DMS79 (cell line): ENCODE measurements at places on chromosomes 13 and 19.

GRCh38 chr19:29927944-29928625 is 14.0 kb upstream of the URI1 start:
- no peak for DNase-seq

DNA sequence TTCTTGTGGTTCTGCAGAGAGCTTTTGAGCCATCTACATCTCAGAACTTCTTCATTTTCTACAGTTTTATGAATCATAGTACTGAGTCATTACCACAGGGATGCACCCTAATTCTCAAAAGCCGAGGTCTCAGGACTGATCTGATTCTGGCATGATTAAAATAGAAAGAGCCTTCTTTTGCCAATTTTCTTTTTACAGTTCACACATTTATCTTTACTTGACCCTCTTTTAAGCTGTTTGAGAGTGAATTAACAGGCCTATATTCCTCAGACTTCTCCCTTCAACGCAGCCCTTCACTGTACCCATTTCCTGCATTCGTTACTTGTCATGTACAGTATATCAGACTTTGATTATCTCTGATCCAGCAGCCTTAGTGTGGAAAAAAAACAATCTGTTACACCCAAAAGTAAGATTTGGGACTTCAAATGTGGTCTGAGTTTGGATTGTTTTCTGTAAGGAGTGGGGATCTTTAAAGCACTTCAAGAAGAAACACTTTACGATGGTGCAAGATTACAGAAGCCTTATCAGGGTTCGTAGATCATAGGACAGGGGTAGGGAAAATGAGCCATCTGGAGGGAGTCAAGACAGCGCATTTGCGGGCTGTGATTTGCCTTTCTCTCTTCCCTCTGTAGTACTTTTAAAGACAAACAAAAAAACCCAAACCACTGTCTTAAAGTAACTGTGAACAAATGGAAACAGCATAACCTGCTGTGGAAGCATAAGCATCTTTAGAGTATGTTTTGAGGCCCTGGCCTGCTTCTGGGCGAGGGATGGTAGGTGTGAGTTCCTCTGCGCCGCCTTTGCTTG is 15.3 kb upstream of the GPR183 start:
- no peak for DNase-seq

GRCh38 chr19:30659638-30660037 is 287.5 kb downstream of the ZNF536 start:
- no peak for DNase-seq

- no peak for DNase-seq
These were observed 727.1 kb upstream of the KLHL1 start for GRCh38 chr13:70835371-70835770.

DNA sequence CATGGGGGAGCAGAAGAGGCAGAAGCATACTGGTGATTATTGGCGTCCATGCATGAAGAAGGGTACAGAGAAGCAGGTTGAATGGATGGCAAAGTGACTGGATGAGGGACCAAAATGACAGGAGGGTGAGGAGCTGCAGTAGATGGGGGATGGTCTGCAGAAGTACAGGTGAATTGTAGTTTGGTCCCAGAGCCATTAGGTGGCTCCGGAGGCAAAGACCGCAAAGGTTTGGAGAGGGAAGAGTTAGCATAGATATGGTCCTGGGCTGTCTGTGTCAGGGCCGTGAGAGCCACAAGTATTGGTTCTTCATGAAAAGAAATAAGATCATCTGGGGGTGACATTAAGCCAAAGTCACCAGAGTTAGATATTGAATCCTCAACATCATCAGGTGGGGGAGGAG is 59.0 kb upstream of the ZNF726 start:
- DNase-seq = no peak

- no peak for DNase-seq
These were observed 2210.2 kb upstream of the PCDH20 start for GRCh38 chr13:63625869-63626268.

DNA sequence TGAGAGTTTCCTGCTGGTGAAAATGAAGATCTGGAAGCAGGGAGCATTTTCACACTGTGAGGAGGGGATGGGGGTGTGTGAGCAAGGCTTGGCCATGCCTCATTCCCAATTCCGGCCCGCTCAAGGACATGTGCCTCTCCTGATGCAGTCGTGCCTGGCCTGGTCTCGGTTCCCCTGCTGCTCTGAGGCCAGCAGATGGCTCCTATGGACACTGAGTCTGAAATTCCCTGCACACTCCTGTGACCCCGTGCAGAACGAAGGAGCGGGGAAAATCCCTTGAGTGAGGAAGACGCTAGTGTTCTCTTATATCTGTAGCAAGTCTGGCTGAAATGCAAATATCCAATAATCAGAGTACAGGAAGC is 363 bp upstream of the ZNF763 start:
- DNase-seq = no peak

DNA sequence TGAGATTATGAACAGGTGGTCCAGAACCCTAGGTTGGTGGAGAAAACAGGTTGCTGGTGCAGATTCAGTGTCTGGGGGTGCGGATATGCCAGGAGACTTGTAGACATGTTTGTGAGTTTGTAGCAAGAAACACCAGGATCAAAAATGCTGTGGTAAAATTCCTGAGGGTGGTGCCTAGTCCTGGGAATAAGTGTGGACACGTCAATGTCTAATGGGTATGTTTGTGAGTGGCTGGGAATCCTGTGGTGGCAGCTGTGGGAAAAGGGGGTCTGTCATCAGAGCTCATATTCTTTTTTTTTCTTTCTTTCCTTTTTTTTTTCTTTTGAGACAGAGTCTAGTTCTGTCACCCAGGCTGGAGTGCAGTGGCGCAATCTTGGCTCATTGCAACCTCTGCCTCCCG is 7.2 kb downstream of the ZNF708 start:
- no peak for DNase-seq

GRCh38 chr19:42149447-42150202 is 17.4 kb upstream of the POU2F2 start:
- no peak for DNase-seq

DNA sequence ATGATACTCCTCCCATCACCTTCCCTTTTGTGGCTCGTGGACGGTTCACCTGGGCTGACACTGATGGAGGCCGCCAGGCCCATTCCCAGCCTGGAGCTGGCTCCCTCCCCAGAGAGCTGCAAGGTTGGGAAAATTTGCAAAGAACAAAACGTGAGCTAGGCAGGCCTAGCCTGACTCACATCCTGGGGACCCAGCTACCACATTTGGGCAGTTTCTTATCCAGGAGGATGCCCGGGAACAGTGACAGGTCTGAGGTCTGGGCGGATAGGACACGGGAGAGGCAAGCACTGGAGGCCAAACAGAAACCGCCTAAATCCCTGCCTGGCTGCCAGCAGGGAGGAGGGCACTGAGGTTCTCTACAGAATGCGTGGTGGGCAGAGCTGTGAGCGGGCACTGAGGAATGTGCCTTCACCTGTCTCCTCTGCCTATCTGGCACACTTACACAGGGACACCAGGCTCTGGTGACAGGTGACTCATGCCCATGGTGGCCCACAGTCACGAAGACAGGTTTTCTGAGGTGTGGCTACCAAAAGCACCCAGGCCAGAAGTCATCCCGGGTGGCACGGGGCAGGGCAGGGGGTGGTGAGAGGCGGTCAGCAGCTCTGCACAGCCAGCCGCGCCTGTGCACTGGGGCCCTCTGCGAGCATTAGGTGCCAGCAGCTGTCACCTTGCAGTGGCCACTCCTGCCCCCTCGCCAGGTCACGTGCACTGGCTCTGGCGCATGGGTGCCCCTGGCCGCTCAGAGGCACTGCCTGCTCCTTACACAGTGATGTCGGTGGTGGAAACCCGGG is 23.2 kb downstream of the SH3GL1 start:
- DNase-seq = no peak

DNA sequence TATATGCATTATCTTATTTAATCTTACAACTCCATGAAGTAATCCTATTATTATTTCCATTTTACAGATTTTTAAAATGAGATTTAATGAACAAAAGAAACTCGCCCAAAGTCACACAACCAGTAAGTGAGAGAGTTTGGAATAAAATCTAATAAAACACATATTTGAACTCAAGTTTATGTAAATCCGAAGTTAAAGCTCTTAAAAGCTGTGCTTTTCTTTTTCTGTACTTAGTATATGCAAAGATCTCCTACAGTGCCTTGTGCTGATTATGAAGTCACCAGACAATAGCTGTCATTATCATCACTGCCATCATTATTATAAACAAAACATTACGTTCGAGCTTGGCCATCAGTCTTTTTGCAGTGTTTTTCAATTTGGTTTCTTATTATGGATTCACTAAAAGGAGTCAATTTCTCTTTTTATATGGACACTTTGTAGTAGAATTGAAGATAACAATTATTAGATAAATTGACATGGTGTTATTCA is 29.7 kb upstream of the ENOX1 start:
- DNase-seq = no peak

DNA sequence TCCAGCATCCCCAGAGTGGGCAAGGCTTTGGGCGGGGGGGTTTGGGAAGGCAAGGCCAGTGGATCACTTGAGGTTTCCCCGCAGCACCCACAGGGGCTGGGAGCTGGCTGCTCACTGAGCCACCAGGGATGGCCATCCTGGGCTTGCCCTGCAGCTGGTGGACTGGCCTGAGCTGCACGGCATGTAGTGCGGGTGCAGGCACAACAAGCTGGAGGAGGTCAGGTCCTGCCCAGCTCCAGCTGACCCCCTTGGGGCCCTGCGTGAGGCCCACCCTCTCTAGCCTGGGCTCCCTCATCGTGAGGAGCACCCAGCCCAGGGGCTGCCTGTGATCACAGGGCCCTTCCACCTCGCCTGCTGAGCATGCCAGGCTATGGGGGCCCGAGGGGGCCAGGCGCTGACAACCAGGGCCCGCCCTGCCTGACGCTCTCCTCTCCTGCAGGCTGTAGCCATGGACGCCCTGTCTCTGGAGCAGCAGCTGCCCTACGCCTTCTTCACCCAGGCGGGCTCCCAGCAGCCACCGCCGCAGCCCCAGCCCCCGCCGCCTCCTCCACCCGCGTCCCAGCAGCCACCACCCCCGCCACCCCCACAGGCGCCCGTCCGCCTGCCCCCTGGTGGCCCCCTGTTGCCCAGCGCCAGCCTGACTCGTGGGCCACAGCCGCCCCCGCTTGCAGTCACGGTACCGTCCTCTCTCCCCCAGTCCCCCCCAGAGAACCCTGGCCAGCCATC is 22.9 kb downstream of the COMP start:
- DNase-seq = no peak

DNA sequence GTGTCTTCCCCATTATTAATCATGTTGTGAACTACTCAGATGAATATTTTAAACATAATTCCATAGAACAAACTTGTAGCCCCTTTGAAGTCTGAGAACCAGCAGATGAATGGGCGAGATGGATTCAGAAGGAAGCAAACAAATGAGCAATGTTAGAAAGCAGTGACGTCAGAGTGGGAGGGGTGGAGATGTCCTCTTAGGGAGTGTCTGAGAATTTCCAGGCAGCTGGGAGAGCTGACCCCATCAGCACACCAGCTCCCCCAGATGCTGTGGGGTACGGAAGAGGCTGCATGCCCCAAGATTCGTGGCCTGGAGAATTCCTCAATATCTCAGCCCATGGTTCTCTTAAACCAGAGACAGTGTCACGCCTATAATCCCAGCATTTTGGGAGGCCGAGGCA is 68.6 kb downstream of the DPF1 start:
- no peak for DNase-seq

GRCh38 chr13:90615767-90616166 is 731.7 kb upstream of the MIR17HG start:
- DNase-seq = no peak

DNA sequence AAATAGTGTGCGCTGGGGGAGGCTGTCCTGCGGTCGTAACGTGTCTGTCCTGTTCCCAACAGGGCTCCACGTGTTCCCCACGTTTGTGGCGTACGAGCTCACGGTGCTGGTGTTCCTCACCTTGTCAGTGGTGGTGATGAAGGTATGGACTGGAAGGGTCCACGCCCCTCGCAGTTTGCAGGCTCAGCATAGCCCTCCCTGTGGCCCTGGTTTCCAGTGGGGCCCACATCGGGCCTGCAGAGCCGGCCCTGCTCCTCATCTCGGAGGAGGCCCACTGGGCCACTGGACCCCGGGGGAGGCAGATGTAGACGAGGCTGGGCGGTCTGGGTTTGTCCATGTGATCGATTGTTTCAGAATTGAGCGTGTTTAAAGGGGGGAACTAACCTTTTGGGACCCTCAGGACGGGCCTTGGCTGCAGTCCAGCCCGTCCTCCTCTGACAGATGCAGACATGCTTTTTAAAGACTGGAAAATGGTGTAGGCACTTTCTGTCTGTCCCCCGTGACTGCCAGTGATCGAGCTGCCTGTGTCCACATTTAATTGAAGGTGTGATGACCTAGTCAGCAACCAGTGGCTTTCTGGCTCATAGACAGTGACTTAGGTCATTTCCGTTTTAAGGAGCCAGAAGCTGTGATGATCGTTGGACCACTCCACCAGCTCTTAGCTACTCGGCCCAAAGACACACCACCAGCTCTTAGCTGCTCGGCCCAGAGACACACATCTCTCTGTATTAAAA is 37.1 kb upstream of the TFDP1 start:
- DNase-seq = peak; percentile 23

GRCh38 chr13:40231751-40232150 is 434.7 kb downstream of the FOXO1 start:
- DNase-seq = no peak

GRCh38 chr13:113205428-113205931 is 3.0 kb downstream of the PCID2 start:
- DNase-seq = no peak

GRCh38 chr19:19280561-19280960 is 7.5 kb upstream of the TM6SF2 start:
- DNase-seq = peak; percentile 43

DNA sequence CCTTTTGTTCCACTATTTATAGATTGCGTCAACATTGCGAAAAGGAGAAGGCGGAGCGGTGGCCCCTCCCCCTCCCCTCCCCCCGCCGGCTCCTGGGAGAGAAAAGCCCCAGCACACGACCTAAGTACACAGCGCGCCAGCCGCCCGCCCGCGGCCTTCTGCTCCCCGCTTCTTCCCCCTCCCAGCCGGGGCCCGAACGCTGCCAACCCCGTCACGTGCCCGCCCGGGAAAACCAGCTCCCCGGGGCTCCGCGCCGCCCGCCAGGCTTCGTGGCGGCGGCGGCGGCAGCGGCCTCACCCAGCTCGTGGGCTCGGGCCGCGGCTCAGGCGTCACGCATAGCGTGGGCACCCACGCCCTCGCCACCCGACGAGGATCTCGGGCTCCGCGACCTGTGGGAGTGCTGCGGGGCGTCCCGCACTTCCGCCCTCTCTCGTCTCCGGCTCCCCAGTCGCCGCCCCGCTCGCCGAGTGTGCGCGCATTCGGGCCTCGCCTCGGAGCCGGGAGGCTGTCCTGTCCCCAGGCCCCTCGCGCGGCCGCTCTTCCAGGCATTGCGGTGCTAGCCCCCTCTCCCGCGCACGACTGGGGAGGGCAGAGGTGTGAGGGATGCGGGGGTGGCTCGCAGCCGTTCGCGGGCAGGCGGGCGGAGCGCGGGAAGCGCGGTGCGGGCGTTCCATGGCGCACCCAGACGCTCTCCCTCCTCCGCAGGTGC is 110.5 kb downstream of the KCNRG start:
- DNase-seq = peak; percentile 77
